ENCODE measurements at places on chromosomes 3 and 15. TPM values are rescaled to one million over a fixed set of nuclear protein-coding genes. Genes with fewer than 3 reads are reported as not detected.

DPPA2 gene
- not detected for total RNA-seq

DNA sequence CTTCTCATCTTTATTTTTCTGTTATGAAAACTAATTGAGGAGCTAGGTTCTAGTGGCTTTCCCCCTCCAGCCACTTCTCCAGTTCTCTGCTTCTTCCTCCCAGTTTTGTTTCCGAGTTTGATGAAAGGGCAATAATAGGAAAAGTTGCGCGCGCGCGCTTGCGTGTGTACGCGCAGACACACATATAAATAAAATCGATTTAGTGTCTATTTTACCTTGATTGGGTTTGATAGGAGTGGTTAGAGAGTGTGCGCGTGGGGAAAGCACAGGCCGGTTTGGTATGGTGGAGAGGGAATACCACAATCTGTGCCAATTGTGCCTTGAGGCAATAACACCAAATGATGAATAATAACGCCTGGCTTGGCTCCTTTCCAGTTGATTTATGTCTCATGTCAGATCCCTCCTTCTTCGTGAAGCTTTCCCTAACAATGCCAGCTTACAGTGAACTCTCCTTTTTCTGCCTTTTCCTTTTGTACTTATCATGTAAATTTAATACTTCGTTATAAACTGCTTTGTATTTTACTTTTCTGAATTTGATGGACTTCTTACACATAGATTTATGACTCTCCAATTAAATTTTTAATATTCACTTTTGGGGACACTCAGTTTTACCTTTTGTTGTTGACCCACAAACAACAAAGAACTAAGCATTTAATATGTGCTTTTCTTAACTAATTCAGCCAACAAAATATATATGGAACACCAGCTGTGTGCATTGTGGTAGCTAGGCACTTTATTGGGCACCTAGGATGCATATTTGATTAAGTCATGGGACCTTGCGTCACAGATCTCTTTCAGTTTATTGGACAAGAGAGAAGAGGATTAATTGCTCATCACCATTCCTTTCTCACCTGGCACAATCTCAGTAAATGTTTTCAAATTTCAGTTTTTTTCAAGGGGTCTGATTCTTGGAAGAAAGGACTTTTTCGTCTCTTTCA, 1.7 kb downstream of the TIPARP start:
- no peak for DNase-seq

DNA sequence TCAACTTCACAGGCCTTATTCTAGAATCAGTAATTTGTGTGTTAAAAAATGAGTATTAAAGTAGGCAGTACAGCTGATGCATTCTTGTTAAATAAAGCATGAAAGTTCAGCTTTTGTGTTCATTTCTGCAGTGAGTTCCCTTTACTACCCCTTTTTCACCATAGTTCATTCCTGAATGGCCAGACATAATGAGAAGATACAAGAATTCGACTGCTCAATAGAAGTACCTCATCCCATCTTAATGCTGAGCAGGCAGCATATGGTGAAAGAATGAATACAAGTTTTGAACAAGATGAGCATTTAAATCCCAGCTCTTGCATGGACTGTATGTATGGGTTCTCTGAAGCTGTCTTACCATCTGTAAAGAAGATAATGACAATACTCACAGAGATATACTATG, 647.6 kb upstream of the TGFBR2 start:
- no peak for DNase-seq

IL20RB gene
- 0.14 TPM for total RNA-seq

DNA sequence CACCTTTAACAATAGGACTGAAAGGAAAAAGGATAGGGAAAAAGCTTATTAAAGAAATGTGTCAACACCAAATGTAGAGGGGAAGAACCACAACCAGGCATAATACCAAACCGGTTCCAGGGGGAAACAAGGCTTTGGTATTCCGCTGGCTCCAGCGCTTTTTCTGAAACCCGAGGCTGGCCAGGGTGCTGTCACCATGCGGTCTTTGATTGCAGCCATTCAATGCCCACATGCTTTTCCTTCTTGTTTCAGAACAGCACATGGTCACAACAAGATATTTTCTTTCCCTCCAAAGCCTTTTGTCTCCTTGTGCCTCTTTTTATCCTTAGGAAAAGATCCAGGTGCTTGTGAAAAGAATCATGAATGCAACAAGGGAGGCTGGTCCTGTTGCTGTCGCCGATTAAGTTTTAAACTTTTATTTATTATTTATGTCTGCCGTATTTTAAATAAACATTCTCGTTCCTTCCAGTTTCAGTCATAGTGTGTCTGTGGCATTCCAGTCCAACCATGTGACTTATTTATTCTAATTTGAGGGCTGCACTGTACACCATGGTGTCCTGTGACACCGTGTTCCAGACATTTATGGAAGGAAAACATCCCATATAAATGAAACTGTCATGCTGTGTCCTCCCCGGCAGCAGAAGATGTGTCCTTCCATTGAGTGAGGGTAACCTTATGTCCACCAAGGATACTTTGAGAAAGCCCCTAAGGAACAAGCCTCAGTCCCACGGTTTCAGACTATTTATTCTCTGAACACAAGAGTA, 41.1 kb downstream of the CCK start:
- no peak for DNase-seq

GRCh38 chr15:98536976-98537375, 111.4 kb upstream of the IGF1R start:
- DNase-seq: no peak

DUOX2 gene
- not detected for total RNA-seq

IQCF5 gene
- total RNA-seq: not detected

RASGRP1 gene
- 3.5 TPM for total RNA-seq

DNA sequence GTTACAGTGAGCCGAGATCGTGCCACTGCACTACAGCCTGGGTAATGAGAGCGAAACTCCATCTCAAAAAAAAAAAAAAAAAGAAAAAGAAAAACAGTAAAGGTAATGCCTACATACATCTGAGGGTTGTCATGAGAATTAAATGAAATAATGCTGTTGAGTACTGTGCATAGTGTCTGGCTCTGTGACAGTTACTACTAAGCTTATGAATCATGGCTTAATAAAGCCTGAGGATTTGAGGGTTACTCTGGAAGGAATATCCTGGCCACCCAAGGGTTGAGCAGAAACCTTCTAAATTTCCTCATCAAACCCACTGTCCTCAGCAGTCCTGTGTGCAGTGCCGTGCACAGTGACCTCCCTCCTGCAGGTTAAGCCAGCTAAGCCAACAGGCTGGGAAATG, 26.8 kb upstream of the ELP6 start:
- DNase-seq: no peak

- no peak for DNase-seq
Observed at GRCh38 chr3:54773271-54773670, 154.6 kb downstream of the LRTM1 start.

DNA sequence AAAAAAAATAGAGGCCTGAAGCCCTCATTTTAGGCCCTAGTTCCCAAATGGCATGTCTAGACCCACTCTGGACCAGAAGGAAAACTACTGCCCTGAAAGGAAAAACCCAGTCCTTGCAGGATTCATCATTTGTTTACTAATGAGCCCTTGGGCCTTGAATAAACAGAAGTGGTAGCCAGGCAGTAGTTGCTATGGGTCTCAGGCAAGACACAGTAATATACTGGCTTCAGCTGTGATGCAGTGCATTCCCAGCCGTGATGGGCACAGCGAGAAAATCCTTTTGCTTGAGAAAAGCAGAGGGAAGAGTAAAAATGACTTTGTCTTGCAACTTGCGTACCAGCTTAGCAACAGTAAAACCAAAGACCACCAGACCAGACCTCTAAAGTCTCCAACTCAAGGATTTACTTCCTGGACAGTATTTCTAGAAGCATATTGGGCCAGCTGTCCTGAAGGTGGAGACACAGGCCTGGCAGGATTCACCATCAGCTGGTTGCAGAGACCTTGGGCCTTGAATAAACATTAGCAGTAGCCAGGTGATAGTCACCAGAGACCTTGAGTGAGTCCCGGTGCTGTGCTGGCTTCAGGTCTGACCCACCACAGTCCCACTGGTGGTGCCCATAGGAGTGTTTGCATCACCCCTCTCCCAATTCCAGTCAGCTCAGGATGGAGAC, 208.3 kb upstream of the SLITRK3 start:
- DNase-seq: no peak

CD80 gene
- not detected for total RNA-seq

APOD gene
- total RNA-seq: not detected

PHLDB2 gene
- 37.5 TPM for total RNA-seq

- DNase-seq: no peak
Observed at GRCh38 chr15:60627298-60627943, 148.5 kb upstream of the ICE2 start.

GRCh38 chr15:43293432-43293831, 26.7 kb upstream of the TGM5 start:
- no peak for DNase-seq

- DNase-seq: peak; percentile 56
Observed at GRCh38 chr3:132231633-132232032, 85.6 kb upstream of the ACP3 start.

ZPLD1 gene
- 0.07 TPM for total RNA-seq

GRCh38 chr3:13420045-13420830, at the start of gene NUP210:
TSS of gene NUP210 (minus strand) at chr3:13420322. CDS start at chr3:13420226, 96 bp downstream.
- no peak for DNase-seq

CILP gene
- total RNA-seq: not detected

CLRN1 gene
- not detected for total RNA-seq

DNA sequence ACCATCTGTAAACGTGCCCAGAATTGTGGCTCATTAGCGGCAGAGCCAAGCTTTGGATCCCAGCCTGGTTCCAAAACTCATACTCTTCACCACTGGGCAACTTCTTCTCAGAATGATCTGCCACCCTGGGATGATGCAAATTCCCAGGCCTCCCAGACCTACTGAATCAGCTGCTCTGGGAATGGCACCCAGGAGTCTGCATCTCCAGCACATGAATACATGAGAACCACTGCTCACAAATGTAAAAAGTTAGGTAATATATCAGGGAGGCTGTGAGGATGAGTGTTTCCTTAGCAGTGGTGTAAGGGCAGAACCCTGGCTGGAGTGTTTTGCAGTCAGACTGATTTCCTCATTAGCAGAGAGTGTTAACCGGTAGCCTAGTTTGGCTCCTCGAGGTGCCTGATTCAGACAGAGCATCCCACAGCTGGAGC, 94.2 kb downstream of the LIPC start:
- DNase-seq: no peak

CCR3 gene
- not detected for total RNA-seq

- DNase-seq: no peak
Observed at GRCh38 chr15:78329625-78330024, 10.5 kb upstream of the CRABP1 start.

- DNase-seq: no peak
Observed at GRCh38 chr15:77503764-77504163, 83.1 kb downstream of the HMG20A start.

All from epithelial cell of proximal tubule (primary cell).